ENCODE measurements at places on chromosomes 1 and 21.

GRCh38 chr1:109910123-109910962 is at the start of gene CSF1:
Gene CSF1, plus strand, starts transcription at chr1:109910849. Its CDS starts 175 bp downstream, at chr1:109911024.
- peak; percentile 91 for DNase-seq
- no peaks in the 10 kb centered on the region for H3K27me3 ChIP-seq
- peaks cover 37% of the 10 kb centered on the region for H3K36me3 ChIP-seq
- peak within 1 kb of the TSS; percentile 97 for H3K27ac ChIP-seq

- peaks cover 1% of the 10 kb centered on the region for H3K27me3 ChIP-seq
- no peaks in the 10 kb centered on the region for H3K36me3 ChIP-seq
- no peak overlapping the region for H3K4me3 ChIP-seq
- no peak for DNase-seq
These were observed 145.8 kb upstream of the ZNF648 start for GRCh38 chr1:182207300-182207699.

GRCh38 chr1:181482521-181483284 is 614 bp upstream of the CACNA1E start:
- H3K27me3 ChIP-seq, result peaks cover 64% of the 10 kb centered on the region
- peak overlapping the region; percentile 75 for H3K4me3 ChIP-seq
- no peak overlapping the region for H3K27ac ChIP-seq
- no peaks in the 10 kb centered on the region for H3K36me3 ChIP-seq
- DNase-seq, result peak; percentile 83
- peaks cover 7% of the 10 kb centered on the region for H3K4me1 ChIP-seq

DNA sequence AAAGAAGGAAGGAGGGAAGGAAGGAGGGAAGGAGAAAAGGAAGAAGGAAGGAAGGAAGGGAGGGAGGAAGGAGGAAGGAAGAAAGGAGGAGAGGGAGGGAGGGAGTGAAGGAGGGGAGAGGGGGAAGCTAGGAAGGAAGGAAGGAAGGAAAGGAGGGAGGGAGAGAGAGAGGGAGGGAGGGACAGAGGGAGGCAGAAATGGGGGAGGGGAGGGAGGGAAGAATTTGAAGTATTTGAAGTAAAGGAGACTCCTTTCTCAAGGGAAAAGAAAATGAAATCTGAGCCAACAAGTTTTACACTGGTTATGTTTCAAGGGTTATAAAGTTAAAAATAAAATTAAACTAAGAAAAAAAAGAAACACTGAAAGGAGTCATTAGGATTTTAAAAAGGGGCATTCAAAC is 431.4 kb downstream of the BRINP3 start:
- H3K27ac ChIP-seq, result no peak overlapping the region
- H3K27me3 ChIP-seq, result no peaks in the 10 kb centered on the region
- DNase-seq, result no peak
- no peaks in the 10 kb centered on the region for H3K4me1 ChIP-seq

DNA sequence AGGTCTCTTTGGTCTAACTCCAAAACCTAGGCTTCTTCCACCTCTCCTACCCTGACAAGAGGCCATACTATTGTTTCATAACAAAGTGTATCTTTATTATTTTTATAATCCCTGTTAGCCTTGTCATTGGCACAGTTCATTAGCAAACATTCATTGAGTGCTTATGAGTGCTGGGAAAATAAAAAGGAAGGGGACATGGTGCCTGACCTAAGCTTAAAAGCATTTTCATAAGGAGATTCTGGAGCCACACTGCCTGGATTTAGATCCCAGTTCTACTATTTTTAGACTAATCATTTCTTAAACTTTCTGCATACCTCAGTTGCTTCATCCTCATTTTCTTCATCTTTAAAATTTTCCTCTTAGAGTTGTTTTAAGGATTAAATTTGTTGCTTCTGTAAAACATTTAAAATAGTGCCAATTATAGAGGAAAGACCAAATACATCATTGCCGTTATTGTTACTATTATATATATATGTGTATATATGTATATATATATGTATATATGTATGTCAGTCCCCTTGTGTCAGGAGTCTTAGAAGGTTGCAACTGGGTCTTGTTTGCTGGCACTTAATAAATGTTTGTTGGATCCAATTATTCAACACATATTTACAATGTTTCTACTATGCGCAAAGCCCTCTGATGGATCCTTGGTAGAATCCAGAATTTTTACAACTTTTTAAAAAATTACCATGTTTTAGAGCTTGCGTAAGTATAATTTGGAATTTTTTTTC is 250.9 kb upstream of the SGIP1 start:
- peak overlapping the region; percentile 92 for H3K27ac ChIP-seq
- DNase-seq, result no peak
- no peaks in the 10 kb centered on the region for H3K27me3 ChIP-seq
- H3K36me3 ChIP-seq, result no peaks in the 10 kb centered on the region

GRCh38 chr1:160711276-160711601 is 383 bp downstream of the CD48 start:
- H3K27ac ChIP-seq, result no peak overlapping the region
- H3K4me3 ChIP-seq, result no peak overlapping the region
- H3K27me3 ChIP-seq, result no peaks in the 10 kb centered on the region
- peaks cover 26% of the 10 kb centered on the region for H3K4me1 ChIP-seq

- H3K4me1 ChIP-seq, result peaks cover 2% of the 10 kb centered on the region
- H3K4me3 ChIP-seq, result no peak overlapping the region
- no peak overlapping the region for H3K27ac ChIP-seq
- H3K36me3 ChIP-seq, result no peaks in the 10 kb centered on the region
These were observed 63.3 kb downstream of the FGGY start for GRCh38 chr1:59360170-59360569.

GRCh38 chr1:7127322-7128075 is 342.2 kb downstream of the CAMTA1 start:
- H3K4me1 ChIP-seq, result no peaks in the 10 kb centered on the region
- peaks cover 7% of the 10 kb centered on the region for H3K27me3 ChIP-seq
- no peak for DNase-seq
- no peak overlapping the region for H3K4me3 ChIP-seq

- H3K27me3 ChIP-seq, result no peaks in the 10 kb centered on the region
- DNase-seq, result no peak
These were observed 24.7 kb downstream of the MEF2D start for GRCh38 chr1:156475568-156476500.
